ENCODE measurements at places on chromosomes 2 and 18.
A peak's percentile ranks its signal among the peaks of the same experiment; 100 is the strongest.

- no peak for DNase-seq
These were observed 216.8 kb downstream of the EIPR1 start for GRCh38 chr2:3160751-3161330.

GRCh38 chr2:136173126-136173525 is 55.2 kb upstream of the CXCR4 start:
- no peak for DNase-seq

- no peak for DNase-seq
These were observed 83.5 kb downstream of the EIPR1 start for GRCh38 chr2:3294069-3294468.

DNA sequence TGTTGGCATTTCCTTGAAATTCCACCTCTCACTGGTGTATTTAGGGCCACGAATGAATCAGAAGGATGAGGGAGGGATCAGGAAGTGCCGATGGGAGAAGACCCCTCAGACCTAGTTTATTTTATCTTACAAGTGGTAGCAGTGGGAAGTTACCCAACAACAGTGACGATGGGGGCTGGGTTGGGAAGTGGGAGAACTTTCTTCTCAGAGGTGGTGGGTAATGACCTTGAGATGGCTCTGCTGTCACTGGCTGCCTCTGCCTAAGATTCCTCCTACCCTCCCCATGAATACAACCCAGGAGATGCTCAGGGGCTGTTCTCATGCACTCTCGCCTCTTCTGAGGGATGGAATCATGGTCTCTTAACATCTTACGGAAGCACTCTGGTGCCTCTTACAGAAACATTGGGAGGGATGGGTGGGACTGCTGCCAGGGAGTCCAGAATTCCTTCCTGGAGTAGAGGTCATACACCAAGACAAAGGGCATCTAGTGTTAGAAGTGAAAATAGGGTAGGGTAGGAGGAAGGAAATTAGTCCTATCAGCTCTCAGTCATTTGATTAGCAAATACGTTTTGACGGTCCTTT is 58.5 kb upstream of the TXNDC2 start:
- no peak for DNase-seq

GRCh38 chr18:6219116-6219717 is 195.5 kb downstream of the L3MBTL4 start:
- no peak for DNase-seq

GRCh38 chr2:177906041-177906718 is 166.4 kb downstream of the PDE11A start:
- DNase-seq, result peak; percentile 4

- DNase-seq, result no peak
These were observed 49.9 kb downstream of the WDPCP start for GRCh38 chr2:63538390-63538789.

DNA sequence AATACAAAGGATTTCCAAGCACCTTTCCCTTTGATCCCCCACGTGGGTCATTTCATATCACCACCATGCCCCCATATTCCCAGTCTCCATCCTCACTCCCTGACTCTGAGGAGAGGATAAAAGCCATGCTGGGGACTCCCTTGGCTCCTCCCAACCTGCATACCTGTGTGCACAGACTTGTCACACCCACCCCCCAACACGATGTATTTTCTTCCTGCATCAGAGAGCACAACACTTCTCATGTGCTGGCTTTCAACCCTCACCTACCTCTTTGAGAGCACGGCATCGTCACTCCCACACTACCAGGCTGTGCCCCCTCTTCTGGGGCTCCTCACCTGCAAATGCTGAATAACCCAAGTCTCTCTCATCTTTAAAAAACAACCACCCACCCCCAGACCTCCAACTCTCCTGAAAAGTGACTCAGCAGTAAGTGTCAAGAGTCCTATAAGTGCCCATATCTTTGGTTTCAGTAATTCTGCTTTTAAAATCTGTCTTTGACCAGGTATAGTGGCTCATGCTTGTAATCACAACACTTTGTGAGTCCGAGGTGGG is 53.1 kb downstream of the AP1S3 start:
- DNase-seq, result no peak

GRCh38 chr18:53551868-53552426 is 672.5 kb downstream of the MBD2 start:
- DNase-seq, result no peak
